ENCODE measurements at places on chromosomes 3 and 15.

DNA sequence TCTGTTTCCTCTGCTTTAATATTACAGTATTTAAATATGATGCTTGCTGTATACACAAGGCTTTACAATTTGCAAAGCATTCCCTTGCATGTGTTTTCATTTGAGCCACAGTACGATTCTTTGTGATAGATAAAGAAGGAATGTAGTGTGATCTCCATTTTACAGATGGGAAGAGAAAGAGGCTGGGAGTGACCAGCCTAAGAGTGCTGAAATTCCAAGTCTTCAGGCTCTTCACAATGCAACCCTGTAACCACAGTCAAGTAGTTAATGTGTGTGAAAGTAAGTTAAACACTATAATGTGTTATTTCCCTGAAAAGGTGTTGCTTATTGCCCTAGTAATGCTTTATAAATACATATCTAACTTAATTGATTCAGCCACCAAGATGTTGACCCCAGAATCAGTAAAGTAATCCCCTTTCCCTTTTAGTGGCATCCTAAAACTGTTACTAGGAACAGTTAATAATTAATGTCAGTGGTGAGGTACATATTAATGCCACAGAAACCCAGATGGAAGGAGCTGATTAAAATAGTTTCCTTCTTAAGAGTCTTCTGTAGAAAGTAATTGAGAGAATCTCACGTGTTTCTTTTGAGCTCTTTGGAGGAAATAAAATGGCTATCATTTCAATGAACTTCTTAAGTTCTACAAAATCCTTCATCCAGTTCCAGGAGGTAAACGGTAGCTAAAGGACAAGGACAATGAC, 110.4 kb downstream of the IL12A start:
- DNase-seq = no peak

DNA sequence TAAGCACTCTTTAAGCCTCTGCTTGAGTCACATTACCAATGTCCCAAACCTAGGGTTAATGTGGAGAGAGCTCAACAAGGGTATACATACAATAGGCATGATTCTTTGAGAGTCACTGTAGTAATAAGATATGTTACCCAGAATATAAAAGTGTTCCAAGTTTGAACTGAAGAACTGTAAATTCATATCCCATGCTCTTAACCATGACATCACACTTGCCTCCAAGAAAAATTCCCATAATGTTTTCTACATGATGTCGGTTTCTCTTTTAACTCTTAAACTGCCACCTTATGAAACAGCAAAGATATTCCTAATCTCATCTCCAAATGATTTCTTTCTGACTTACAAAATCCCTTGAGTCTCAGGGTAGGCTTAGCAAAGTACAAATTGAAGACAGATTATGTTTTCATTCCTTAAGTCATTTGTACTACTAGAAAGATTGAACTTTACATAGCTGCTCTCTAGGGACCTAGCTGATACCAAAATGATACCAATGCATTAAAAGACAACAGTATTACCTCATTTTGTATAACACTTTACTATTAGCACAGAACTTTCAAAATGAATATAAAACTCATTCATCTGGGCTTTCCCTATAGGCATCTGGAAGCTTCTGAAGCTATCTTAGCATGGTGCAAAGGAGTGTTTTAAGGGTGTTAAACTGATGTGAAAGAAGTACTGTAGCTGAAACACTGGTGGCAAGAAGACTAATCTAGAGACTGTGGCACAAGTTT, 127.1 kb downstream of the KCNMB2 start:
- no peak for DNase-seq

DNA sequence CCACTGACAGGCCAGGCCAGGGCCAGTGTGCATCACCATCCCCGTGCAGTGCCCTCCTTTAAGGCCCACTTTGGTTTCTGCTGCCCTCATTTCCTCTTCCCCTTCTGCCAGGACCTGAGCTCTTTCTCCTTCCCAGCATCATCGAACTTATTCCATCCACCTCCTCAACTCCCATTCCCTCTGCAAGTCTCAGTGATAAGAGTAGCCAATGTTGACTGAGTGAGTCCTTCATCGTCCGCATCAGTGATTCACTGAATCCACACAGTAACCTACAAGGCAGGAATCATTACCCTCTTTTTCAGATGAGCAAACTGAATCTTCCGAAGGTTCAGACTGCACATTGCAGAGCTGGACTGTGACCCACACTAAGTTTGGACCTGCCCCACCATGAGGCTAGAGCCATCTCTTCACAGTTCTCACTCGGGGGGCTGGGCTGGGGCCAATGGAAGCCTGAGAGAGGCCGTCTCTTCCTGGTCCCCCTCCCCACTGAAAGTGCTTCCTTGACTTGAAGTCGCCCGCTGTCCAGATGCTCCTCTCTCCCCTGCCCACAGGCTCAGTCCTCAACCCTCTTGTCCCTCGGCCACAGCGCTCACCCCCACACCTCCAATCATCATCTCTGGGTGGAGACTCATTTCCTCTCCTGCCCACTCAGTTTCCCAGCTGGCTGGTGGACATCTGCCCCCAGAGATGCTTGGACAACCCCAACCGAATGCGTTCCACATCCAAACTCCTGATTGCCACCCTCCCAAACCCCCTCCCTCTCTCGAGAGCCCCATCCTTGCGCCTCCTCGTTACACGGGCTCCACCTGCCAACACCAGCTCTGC, 15.2 kb upstream of the ANPEP start:
- DNase-seq = no peak

DNA sequence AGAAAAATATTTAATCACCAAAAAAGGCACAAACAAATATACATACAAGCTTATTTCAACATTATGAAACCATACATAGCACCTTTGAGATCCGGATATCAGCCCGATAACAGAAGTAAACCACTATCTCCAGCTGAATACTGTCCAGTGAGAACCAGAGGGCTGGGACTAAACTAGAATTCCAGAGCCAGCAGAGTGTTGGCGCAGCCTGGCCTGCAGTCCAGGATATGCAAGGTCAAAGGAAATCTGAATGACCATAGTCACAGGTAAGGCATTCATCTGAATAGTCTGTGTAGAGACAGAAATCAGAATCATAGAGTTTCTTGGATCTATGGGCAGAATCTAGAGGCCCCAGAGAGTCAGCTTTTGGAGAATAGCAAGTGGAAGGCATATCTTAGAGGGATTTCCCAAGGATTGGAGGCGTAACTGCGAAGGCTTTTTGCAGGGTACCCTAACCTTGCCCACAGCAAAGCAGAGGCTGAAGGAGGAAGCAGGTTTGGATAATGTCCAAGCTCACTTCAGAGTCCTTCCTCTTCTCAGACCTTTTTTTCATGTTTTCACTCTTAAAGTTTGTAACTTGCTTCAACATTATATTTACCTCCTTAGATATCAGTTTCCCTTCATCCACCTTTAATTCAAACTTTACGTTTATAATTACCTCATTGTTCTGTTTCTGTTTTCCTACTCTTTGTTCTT, 32.5 kb upstream of the TP63 start:
- no peak for DNase-seq

DNA sequence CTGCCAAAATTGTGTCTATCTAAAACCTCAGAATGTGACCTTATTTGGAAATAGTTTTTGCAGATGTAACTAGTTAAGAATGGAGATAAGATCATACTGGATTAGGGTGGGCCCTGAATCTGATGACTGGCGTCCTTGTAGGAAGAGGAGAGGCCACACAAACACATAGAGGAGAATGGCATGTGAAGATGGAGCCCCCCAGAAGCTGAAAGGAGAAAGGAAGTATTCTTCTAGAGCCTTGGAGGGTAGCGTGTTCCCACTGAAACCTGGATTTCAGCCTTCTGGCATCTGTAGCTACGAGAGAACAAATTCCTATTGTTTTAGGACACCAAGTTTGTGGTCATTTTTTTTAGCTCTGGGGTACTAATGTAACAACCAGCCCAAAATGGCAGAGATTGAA, 423.0 kb upstream of the TPM1 start:
- DNase-seq = no peak

DNA sequence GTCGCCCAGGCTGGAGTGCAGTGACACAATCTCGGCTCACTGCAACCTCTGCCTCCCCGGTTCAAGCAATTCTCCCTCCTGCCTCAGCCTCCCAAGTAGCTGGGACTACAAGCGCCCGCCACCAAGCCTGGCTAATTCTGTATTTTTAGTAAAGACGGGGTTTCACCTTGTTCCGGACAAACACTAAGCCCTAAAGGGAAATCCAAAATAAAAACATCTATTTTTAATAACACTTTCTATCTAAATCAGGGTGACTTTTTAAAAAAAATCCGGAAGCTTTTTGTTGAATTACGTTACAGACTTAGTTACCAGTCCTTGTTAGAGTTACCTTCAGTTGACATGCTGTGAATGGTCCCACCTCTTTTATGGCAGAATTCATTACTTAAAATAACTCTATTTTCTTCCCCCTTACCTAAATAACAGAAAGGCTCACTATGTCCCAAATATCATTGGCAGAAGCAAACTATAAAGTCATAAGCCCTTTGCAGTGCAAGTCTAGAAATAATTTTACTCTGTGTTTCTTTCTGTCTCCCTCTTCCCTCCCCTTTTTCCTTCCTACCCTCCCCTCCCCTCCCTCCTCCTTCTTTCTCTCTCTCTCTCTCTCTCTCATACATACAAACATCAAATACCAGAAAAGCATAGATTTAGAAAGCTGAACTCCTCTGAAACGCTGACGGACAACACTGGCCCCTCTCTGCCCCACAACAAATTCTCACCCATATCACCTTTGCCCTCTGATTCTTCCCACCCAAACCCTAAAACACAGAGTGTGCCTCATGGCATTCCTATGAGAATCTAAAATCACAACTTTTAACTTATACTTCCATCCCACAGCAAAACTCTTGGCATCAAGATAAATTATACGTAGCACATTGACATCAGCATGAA, 18.3 kb downstream of the THBS1 start:
- no peak for DNase-seq

DNA sequence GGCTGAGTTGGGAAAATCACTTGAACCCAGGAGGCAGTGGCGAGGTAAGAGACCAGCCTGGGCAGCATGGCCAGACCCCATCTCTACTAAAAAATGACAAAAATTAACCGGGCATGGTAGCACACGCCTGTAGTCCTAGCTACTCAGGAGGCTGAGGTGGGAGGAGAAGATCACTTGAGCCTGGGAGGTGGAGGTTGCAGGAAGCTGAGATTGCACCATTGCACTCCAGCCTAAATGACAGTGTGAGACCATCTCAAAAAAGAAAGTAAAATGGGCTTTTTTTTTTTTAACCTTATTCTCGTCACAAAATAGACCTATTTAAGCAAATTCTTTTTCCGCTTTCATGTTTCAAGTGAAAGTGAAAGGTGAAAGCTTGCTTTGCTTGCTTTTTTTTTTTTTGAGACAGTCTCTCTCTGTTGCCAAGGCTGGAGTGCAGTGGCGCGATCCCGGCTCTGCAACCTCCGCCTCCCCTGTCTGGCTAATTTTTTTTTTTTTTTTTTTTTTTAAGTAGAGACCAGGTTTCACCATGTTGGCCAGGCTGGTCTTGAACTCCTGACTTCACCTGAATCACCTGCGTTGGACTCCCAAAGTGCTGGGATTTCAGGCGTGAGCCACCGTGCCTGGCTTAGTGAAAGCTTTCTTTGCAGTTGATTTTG, 3.6 kb downstream of the PDIA3 start:
- DNase-seq = no peak

GRCh38 chr3:55854494-55854893, 367.4 kb upstream of the WNT5A start:
- DNase-seq = no peak

DNA sequence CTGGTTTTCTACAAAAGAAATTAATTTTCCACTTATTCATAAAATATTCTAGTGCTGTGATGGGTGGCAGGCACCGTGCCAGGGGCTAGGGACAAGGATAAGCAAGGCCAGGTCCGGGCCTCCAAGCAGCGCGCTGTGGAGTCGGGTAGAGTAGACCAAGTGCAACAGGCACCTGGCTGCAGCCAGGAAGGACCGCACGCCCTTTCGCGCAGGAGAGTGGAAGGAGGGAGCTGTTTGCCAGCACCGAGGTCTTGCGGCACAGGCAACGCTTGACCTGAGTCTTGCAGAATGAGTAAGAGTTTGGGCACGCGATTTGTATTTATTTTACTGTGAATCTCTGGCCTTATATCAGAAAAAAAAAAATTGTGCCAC, at the start of gene CASR:
Gene CASR (plus strand): TSS at position 148 of the 372 bp plus-strand sequence. CDS start 70,522 bp downstream, outside the sequence.
- DNase-seq = no peak

DNA sequence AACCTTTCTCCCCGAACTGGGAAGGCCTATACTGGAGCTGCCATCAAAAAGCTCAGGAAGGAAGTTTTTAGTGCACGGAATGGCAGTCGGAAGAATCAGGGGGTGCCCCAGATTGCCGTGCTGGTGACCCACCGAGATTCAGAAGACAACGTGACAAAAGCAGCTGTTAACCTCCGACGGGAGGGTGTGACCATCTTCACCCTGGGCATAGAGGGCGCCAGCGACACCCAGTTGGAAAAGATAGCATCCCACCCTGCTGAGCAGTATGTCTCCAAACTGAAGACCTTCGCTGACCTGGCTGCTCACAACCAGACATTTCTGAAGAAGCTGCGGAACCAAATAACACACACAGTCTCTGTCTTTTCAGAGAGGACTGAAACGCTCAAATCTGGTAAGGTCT, 48.2 kb downstream of the COL6A6 start:
- DNase-seq = no peak

- no peak for DNase-seq
Observed at GRCh38 chr3:177282119-177282655, 84.9 kb upstream of the TBL1XR1 start.

DNA sequence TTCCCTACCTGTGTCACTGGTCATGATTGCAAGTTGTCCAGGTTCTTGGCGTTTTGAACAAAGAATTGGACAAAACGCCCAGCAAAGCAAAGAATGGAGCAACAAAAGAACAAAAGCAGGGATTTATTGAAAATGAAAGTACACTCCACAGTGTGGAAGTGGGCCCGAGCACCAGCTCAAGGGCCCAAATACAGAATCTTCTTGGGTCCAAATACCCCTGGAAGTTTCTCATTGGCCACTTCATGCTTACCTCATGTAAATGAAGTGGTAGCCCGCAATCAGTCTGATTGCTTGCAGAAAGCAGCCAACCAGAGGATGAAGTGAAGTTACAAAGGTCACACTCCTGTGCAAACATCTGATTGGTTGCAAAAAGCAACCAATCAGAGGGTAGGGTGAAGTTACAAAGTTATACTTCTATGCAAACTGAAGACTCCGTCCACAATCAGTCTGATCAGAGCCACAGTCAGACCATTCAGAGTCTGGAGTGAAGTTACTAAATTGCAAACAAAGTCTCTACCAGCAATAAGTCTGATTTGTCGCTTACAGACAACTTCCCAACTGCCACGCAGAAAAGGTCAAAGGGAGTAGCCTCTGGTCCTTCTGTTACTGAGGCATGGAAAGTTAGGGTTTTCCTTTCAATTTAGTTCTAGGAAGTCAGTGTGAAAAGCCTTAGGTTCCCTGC, 8.3 kb upstream of the TM4SF1 start:
- DNase-seq = no peak

Measured in cortex of kidney (tissue), 1 donor.